ENCODE measurements at places on chromosomes 2 and 18.

DNA sequence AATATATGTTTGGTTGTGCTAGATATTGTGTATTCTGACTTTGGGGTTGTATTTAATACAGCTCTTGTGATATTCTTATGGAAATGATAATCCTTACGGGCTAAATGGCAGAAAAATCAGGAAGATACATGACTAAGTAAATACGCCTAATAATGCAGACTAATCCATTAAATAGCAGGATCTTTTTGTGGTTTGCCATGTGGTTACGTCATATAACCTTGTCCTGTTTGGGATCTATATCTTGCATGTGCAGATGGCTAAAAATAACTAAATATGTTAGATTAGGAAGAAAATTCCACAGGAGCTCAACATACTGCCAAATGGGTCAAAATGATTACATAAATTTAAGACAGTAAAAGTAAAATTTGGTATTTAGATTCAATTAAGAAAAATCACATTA lies 83.0 kb downstream of the NEB start:
- no peak for DNase-seq

DNA sequence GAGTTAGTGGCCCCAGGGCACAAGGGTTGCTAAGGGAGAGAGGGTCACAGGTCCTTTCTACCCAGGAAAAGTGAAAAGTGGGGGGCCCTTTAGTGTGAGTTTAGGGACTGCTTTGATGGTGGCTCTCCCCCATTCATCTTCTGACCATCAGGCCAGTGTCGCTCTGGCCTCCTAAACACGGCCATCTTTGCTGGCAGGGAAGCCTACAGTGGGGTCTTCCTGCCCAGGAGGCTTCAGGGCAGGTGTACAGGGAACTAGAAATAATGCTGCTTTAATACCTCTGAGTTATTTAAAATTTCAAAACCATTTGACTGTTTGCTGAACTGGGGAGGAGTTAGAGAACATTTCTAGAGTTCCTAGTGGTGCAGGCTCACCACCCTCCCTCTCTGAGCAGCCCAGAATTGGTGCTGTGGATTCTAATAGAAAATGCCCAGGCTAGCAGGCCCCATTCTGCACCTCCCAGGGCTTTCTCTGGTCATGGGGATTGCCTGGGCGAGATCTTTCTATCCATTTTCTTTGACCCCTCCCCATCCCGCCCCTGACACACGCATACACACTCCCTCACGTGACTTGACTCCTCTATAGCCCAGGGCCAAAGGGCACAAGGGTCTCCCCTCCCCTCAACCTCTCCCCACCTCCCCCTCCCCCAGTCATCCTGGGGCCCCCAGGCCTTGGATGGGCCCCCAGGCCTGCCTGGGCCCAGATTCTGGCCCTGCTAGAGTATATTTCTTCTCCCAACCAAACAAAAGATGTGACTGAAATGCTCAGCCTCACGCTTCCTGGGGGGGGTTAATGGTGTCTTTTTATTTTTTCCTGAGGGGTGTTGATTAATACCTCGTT lies 3.1 kb downstream of the PKDCC start:
- DNase-seq = no peak

DNA sequence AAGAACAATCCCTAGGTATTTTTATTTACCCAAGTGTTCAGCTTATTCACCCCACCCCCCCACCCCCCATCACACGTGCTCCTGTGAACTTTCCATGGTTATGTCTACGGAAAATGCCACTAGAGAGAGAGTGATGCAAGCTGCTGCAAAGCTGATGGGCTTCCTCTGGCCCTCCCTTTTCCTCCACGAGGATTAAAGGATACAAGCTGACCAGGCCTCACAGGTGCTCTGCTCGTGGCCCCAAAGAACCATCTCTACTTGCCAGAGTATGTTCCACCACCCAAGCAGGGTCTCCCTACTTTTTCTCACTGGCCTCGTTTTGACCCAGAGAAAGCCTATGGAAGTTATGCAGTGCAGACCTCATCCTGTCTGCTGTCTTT lies 342.6 kb downstream of the CELF4 start:
- DNase-seq = no peak

GRCh38 chr2:121887513-121888188 lies 132.2 kb downstream of the TSN start:
- DNase-seq = no peak

GRCh38 chr2:30545875-30546274 lies 98.8 kb downstream of the LCLAT1 start:
- no peak for DNase-seq

- no peak for DNase-seq
Observed at GRCh38 chr2:54830546-54830945, 107.1 kb downstream of the EML6 start.

- DNase-seq = no peak
Observed at GRCh38 chr2:121093692-121094091, 191.3 kb downstream of the TFCP2L1 start.

DNA sequence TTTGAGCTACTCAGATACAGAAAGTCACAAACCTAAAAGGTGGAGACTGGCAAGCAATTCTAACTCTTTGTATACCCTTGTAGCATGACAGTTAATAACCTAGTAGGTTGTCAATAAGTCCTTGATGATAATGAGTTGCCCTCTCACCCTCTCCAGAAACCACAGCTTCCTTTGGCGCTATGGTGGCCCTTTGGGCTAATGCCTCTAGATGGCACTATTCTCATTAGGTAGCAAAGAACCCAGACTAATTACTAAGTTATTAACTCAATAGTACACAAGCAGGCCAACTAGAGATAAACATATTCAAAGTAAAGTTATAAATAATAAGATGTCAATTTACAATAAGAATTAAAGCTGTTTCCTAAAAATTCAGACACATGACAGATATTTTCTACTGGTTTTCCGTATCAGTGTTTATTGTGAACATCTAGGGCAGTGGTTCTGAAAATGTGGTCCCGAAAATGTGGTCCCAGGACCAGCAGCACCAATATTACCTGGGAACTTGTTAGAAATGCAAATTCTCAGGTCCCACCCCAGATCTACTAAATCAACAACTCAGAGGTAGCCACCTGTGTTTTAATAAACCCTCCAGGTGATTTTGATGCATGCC lies 41.1 kb downstream of the LDAH start:
- no peak for DNase-seq

DNA sequence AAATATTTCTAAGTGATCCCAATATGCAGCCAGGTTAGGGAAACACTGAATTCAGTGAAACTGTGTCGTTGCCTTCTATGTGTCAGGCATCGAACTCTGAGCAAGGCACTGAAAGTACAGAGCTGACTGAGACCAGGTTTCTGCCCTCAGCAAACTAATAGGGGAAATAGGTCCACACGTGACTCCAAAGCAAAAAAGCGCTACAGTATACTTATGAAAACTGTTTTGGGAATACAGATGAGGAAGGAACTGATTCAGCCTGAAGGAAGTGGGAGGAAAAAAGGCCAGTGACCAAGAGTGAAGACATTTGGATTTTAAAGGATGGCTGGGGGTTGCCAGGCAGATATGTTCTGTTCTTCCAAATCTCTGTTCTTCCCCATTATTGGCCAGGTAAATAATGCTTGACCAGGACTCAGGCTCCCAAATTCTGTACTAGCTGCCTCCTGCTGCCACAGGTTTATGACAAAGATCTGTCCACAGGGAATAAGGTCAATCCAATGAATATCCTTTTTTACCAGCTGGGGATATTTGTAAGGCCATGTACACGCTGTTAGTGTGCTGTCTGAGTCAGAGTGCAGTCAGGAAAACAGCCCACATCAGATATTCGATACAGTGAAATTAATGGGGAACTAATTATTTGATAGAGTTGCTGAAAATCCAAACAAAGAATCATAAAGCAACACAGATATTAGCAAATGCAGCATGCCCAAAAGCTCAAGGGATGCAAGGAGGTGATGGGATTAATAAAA lies 24.5 kb upstream of the INPP4A start:
- DNase-seq = no peak

DNA sequence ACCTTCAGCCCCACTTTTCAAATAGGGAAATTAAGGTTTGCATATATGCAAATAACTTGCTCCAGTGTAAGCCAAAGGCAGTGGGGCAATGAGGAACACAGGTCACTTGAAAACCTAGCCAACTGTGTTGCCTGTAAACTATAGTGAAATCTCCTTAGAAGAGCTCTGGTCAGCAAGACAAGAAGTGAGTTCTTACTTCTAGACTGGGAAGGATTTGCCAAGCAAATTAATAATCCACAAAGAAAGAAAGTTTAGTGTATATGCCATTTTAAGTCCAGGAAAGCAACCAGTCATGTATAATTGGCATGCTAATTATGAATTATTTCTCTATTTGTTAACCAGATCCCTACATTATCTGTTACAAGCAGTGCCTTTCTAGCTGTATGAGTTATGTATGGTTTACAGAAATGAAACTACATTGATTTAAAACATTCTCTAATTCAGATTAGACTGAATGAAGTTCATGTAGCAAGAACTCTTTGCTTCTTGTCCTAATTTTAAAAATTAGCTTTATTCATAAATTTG lies 129.9 kb downstream of the MTX2 start:
- no peak for DNase-seq

All from stimulated activated CD4-positive, alpha-beta T cell treated with anti-CD3 and anti-CD28 coated beads, TNF-alpha, amount 100 ng/mL, for 4 hours (primary cell).